Suppressor macrophage (primary cell): ENCODE measurements at places on chromosomes 13 and 19.

GRCh38 chr13:92460479-92460878, 766.1 kb upstream of the GPC6 start:
- no peak for DNase-seq

GRCh38 chr13:112727581-112727980, 37.7 kb downstream of the ATP11A start:
- DNase-seq = no peak

DNA sequence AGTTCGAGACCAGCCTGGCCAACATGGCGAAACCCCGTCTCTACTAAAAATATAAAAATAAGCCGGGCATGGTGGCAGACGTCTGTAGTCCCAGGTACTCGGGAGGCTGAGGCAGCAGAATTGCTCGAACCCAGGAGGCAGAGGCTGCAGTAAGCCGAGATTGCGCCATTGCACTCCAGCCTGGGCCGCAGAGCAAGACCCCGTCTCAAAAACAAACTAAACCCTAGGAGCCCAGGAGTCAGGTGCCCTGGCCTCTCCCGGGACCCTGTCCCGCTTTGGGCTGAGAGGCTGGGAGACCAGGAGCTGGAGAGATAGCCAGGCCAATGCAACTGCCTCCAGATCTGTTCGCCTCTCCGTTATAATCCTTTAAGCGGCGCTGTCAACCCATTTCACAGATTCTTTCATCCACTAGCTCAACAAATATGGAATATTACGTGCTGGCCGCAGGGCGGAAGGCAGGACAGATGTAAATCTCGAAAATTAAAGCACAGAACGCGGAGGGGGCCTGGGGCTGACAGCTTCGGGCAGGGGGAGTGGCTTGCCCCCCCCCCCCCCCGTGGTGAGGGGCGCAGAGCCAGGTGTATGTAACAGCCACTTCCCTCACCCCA, 5.3 kb upstream of the MYBPC2 start:
- DNase-seq = peak; percentile 6

GRCh38 chr13:52020191-52020590, 4.3 kb upstream of the UTP14C start:
- DNase-seq = no peak

GRCh38 chr19:18789883-18790565, 1.1 kb downstream of the COMP start:
- peak; percentile 21 for DNase-seq

DNA sequence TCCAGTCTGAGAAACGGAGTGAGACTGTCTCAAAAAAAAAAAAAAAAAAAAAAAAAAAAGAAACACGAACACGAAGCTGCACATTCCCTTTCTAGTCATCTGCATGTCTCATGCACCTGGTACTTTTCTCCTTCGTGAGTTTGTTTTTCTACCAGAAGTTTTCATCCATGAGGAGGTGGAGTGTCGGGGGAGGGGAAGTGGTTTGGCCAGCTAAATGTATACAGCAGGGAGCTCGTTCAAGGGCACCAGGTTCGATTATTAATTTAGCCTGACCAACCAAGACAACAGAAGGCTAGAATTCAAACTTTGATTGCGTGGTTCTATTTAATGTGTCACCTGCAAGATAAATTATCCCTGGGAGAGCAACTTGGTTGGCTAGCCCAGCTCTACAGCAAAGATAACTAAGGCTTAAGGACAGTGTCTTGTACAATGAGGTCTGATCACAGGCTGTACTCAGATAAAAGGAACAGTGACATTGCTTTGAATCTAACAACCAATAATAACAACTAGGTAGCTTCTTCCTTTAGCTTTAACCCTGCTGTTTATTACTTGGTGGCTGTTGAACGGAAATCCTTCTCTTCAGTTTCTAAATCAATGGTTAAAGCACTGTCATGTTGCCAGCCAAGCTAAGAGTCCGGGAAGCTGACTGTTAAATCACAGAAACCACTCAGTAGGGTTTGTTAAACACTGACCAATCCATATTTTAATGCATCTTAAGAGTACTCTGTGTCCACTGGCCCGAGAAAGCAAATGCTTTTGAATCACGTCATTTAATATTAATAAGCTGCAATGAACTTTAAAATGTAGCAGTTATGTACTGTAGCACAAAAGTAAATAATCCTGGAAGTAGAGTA, 98.4 kb upstream of the STARD13 start:
- DNase-seq = no peak

- DNase-seq = peak; percentile 29
Observed at GRCh38 chr13:114166381-114167131, 12.5 kb upstream of the CFAP97D2 start.

DNA sequence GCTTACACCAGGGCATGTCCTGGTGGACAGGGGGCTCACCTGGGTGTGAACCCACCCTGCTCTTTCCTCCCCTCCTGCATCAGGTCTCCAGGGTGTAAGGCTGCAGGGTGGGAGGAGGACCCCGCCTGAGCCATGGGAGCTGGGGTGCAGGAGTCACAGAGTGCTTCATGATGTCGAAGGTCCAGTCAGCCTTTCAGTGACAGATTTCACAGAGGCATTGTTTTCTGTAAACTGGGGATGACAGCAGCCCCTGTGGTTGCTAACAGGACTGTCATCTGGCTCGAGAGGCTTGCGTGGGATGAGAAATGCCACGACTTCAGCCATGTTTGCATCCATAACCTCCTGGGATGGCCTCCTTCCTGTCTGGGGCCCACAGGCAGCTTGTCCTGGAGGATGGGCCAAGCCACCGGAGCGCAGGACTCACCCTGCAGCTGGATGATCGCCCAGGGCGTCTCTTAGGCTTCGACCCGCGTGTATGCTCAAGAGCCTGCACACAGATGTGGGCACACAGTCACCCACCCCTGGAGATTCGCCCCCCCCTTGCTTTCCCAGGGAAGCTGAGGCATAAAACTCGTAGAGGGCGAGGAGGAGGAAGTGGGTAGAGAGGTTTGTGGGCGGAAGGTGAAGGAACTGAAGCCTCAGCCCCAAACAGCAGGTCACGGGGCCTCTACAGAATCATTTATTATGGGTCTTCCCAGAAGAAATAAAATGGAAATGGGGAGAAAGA, 4.9 kb downstream of the NANOS3 start:
- peak; percentile 77 for DNase-seq

GRCh38 chr19:56269348-56269747, 3.2 kb upstream of the EDDM13 start:
- DNase-seq = no peak

DNA sequence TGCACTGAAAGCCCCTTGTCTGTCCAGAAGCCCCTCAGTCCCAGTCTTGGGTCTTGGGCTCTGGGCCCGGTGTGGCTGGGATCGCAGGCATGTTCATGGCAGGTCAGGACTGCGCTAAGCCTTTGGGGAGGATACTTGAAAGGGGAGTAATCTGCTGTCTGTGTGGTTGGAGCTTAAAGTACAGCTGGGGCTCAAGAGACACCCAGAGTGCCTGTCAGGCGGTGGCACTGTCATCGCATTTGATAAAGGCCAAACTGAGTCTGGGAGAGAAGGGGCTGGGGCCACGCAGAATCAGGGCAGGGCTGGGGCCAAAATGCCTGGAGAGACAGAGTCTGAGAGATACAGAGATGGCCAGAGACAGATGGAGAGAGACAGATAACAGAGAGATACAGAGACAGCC, 4.2 kb upstream of the CILP2 start:
- no peak for DNase-seq

- DNase-seq = no peak
Observed at GRCh38 chr19:33024398-33024797, 40.3 kb downstream of the RHPN2 start.

- no peak for DNase-seq
Observed at GRCh38 chr19:31882709-31883108, 462.7 kb upstream of the ZNF507 start.

GRCh38 chr13:79423340-79423739, 17.3 kb upstream of the RBM26 start:
- DNase-seq = no peak

GRCh38 chr13:98180092-98180491, 3.0 kb upstream of the RNF113B start:
- no peak for DNase-seq

GRCh38 chr19:2603334-2603733, 99.2 kb downstream of the GNG7 start:
- DNase-seq = no peak

- DNase-seq = no peak
Observed at GRCh38 chr13:20991741-20992520, 69.5 kb downstream of the LATS2 start.

- DNase-seq = peak; percentile 99
Observed at GRCh38 chr19:33302175-33302973, at the start of gene CEBPA. CEBPA (minus strand) TSS chr19:33302534; CDS start chr19:33302414, 120 bp downstream.

DNA sequence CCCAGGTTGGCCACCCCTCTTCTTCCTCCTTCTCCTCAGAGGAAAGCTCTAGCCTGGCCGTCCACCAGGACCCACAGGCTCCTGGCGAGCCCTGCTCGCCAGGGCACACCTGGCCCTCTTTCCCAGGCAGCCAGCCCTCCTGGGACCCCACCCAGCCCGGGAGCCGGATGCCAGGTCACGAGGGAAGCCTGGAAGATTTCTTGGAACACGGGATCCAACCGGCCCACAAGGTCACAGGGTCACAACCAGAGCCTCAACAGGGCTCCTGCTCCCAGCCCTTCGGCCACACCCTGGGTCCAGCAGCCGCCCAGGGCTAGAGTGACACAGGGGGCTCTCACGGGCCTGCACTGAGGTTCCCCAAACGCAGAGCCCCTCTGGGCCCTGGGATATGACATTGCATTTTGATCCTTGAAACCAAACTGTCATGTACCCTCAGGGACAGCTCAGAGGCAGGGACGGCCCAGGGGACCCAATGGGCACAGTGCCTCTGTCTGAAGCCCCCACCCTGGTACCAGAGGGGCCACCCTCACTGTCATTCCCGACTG, 5.5 kb downstream of the MKNK2 start:
- no peak for DNase-seq

DNA sequence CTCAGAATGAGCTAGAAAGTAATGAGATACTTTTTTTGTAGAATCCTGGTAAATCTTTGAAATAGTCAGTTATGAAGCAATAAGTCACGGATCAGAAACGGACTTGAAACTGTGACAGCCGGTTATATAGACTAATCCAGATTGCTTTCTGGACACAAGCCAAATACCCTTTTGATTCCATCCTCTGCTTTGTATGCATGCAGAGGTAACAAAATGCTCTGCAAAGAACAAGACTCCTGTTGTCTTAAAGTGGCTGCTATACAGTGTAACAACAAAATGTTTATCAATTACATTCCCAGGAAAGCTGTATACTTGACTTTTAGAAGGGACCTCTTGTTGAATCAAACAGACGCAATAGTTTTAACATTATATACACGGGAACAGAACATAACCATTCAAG, 66.5 kb upstream of the STARD13 start:
- DNase-seq = peak; percentile 48

- no peak for DNase-seq
Observed at GRCh38 chr19:43751466-43752220, 3.1 kb downstream of the SMG9 start.

DNA sequence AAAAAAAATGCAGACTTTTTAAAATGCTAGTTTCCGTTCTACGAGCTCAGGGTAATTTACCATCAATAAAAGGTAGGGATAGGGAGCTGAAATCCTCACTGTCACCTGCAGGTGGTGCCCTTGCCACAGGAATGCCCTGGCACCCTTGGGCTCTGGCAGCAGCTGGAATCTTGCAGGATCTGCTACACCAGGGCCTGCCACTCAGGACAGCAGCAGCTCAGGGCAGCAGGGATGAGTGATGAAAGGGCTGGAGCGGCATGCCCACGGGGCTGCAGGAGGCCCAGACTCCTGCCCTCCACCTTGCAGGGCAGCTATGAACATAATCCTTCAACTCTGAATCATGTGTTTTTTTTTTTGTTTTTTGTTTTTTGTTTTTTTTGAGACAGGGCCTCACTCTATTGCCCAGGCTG, 54.0 kb downstream of the GNG7 start:
- DNase-seq = peak; percentile 88

DNA sequence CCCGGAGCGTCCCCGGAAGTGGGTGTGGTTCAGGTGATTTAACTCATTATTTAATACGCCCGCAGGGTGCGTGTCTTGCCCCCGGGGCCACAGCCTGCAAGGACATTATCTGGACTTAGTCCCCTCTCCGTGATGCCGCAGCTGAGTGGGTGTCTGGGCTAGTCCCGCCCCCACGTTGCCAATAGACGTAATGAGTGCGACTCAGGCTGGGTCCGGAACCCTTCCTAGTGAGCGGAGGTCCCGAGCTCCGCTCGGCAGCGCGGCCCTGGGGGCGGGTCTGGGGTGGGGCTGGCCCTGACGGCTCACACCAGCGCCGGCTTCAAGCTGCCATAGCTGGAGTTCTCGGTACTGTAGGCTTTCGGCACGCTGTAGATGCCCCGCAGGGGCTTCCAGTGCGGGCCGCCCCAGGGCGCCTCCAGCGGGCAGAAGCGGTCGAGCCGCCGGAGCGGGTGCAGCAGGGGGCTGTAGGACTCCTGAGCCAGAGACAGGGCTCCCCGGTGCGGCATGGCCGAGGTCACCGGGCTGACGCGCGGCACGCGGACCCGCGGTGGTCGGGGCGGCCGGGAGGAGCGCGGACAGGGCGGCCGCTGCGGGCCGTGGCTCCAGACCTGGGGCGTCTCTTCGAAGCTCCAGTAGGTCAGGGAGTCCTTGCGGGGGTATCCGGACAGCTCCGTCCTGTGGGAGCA, 918 bp upstream of the LHB start:
- DNase-seq = peak; percentile 61

DNA sequence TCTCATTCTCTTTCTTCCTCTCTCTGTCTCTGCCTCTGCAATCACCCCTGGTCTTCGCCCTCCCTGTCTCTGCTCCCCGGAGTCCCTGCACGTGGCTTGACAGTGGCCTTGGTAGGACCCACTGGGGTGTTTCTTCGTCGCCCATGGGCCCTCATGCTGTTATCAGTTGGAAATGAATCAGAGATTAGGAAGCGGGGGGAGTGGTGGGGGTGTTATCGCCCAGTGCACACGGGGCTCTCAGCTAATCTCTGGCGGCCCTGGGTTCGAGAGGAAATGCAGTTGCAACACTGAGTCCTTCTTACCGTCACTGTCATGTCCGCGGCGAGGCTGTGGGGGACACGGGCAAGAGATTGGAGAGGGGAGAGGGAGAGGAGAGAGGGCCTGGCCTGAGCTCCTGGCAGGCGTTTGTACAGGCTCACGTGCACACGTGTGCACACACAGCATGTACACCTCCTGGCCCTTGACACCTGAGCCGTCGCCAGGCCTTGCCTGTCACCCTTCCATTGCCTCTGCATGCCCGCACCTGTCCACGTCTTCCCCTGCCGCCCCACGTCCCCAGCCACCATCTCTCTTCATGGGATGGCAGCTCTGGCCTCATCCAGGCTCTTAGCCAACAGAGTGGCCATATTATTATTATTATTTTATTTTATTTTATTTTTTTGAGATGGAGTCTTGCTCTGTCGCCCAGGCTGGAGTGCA, 37.8 kb upstream of the SLC7A10 start:
- no peak for DNase-seq

DNA sequence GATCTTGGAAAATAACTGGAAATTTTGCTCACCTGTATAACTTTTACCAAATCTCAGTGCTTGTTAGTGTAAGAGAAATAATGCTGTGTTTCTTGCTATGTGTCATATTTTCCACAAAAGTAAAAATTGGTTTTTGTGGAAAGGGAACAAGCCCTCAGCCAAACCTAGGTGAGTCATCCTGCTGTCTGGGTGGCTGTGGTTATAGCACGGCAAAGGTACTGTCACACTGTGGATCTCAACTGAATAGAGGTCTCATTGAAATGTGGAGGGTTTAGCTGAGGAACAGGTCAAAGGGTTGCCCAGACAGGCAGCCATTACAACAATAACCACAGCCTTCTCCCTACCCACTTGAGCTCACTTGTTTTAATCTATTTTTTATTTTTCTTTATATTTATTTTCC, 338.8 kb upstream of the DACH1 start:
- DNase-seq = no peak

GRCh38 chr13:39200249-39200910, 162.1 kb downstream of the NHLRC3 start:
- DNase-seq = no peak
